ENCODE measurements at places on chromosomes 3 and 15.

DNA sequence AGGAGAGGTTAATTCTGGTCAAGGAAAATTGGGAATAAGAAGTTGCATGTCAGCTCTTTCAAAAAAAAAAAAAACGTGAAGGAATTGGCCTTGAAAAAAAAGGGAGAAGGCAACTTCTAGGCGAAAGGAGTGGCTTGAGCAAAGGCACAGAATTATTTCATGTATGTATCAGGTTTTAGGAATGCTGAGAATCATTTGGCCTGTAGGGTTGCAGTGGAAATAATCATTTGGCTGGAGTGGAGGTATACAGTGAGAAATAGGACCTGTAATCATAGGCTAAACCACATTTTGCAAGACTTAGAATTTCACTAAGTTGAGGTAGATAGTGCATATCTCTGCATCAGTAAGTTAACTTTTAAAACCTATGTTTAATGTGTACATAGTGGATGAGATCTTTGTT lies 54.9 kb downstream of the EPHA6 start:
- DNase-seq: no peak

DNA sequence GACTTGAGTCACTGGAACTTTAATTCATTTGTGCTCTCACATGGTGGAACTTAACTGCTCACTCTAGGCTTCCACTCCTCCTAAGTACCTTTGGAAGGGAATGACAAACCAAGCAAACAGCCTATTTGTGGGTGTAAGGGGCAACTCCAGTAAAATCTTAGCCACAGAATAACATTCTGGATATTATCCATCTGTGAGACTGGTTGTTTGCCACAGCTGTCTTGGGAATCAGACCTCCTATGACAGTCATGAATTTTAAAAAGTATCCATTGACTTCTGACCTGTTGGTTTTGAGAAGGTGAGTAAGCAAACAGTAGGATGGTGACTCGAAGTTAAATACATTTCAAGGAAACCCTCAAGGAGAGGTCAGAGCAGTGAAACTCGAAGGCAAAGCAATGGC lies 147.3 kb upstream of the CDIN1 start:
- no peak for DNase-seq

DNA sequence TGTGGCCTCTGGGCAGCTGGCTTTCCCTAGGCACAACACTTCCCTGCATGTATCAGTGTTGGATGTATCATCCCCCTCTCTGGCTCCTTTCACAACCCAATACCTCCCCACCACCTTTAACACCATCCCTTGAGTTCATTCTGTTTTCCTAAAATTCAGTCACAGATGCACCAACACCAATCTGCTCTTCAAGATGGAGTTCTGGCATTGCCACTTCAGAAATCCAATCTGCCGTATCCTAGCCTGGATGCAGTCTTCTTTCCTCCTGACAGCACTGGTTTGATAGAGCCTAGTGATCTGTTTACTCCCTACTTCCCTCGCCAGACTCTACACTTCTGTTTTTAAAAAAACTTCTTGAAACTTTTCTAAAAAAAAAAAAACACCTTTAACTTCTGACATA lies 21.7 kb downstream of the PXYLP1 start:
- no peak for DNase-seq

DNA sequence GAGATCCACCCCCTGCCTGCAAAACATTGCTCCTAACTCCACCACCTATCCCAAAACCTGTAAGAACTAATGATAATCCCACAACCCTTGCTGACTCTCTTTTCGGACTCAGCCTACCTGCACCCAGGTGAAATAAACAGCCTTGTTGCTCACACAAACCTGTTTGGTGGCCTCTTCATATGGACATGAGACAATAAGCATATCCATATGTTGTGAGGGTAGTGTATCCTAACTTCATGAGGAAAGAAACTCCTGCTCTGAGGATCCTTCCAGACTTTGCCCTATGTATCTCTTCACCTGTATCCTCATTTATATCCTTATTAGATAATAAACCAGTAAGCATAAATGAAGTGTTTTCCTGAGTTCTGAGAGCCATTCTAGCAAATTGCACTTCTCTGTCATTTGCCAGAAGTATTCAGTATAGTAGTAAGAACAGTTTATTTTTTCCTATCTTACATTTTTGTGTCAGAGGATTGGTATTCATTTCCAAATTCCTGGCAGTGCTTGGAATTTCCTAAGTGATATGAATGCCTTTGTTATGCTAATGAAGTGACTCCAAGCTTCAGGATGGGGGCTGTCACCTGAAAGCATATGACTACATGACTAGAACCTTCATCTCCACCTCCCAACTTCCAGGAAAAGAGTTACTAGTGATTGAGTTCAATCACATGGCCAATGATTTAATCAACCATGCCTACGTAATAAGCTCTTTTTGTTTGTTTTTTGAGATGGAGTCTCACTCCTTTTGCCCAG lies 30.2 kb downstream of the TTBK2 start:
- DNase-seq: no peak

DNA sequence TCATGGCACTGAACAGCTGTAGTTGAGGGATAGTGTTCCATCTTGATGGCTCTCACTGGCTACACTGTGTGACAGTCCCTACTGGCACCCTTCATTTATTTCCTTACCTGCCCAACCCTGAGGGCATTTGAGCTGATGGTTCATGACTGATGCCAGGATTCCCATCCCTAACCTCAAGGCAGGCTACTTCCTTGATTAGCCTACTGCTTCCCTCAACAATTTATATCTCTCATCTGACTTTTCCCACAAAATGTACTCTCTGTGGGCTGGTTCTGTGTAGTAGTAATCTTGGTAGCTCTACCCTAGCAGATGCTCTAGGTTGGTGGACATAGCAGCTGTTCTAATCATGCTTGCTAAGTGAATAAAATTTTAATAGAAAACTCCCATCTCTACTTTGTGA lies 106.0 kb downstream of the THRB start:
- DNase-seq: no peak

- no peak for DNase-seq
Observed at GRCh38 chr3:18428991-18429745, 4.0 kb upstream of the SATB1 start.

- DNase-seq: no peak
Observed at GRCh38 chr3:29057326-29057725, 223.5 kb upstream of the RBMS3 start.

- DNase-seq: no peak
Observed at GRCh38 chr3:100988080-100988479, 5.1 kb downstream of the ABI3BP start.

DNA sequence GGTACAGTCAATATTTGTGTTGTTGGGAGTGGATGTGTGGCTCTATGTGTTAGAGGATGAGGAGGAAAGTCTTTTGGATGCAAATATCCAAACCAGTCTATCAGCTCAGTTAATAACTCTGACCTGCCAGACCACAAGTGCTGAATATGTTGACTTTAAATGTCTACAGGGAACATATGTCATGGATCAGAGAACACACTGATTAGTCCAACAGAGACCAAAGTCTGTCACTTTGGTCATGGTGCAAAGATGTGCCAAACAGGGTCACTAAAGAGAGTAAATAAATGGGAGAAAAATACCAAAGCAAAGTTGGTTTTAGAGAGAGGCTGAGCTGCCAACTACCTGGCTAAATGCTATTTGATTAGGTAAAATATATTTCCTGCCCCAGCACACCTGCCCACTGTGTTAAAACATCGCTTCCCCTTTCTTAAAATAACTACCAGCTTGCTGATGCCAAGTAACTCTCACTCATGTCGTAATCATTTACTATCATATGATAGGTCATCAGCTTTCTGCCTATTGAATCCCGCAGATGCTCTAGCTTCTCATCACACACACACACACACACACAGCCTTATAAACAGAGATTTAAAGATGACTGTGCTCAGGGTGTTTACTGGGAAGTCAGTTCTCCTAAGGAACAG lies 173.3 kb downstream of the PDZRN3 start:
- no peak for DNase-seq

GRCh38 chr3:18649666-18650363 lies 224.7 kb upstream of the SATB1 start:
- no peak for DNase-seq

DNA sequence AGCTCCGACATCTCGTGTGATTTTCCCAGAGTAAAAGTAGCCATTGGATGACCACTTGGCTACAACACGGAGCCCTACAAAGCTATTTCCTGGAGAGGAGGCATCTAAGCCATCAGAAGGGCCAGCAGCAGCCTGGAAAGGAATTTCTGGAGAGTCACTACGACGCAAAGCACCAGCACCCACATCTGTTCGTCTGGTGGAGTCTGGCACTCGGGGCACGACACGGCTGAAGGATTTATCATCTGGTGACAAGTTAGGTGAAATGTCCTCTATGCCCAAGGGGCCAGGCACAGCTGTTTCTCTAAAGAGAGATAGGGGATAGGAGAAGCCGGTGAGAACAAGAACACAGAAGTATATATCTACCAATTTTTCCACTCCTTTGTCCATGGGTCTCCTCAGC lies 49.5 kb downstream of the TUBGCP4 start:
- DNase-seq: no peak

GRCh38 chr15:57111002-57111401 lies 192.6 kb downstream of the TCF12 start:
- DNase-seq: no peak

- DNase-seq: no peak
Observed at GRCh38 chr3:107681396-107681795, 158.6 kb downstream of the BBX start.

DNA sequence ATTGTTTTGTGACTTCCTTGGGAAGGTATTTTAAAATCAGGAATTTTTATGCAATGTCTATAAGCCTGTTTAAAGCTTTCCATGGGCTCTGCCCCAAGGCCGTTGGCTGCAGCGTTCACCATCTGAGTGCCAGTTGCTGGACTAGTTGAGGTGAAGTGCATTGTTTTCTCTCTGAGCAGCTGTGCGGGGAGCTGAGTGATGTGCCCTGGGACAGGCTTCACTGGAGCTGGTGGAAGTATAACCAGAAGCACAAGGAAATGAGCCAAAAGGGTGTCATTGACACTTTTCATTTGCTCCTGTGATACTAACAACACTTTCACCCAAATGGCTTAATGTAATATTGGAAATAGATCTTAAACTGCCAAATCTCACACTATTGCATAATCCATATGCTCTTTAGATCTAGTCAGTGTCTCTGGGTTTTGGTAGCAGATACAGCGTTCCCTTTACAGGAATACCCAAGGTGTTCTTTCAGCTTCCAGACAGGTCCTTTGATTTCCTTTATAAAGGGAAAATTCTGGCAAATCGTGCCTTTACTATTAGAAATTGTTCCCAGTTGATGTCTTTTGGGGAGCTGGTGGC lies 29.2 kb downstream of the APH1B start:
- no peak for DNase-seq

- no peak for DNase-seq
Observed at GRCh38 chr3:166837535-166837934, 542.6 kb downstream of the ZBBX start.

- DNase-seq: no peak
Observed at GRCh38 chr3:157174290-157174648, 14.3 kb upstream of the CCNL1 start.

- no peak for DNase-seq
Observed at GRCh38 chr3:57805266-57805665, 49.2 kb downstream of the SLMAP start.

DNA sequence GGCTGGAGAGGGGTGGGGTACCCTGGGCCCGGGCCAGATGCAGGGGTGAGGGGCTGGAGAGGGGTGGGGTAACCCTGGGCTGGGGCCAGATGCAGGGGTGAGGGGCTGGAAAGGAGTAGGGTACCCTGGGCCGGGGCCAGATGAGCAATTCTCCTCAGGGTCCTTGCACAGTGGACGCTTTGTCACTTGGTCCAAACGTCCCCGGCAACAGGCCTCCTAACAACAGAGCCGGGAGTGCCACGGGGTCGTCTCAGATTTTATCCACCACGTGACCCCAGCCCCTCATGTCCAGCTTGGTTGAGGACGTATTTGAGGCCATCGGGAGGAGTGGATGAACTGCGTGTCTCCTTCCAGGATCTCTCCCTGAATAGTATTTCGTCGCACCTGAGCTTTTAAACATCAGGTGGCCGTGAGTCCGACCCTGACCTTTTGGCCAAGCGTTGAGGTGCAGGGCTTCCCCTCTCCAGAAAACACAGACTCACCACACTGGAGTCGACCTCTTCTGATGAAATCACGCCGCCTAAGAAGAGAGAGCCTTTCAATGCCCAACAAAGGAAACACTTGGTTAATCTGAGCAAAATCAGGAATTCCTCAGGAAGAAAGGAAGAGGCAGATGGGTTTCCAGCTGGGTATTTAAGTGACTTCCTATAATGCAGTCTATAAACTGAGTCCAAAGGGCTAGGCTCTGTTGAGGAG lies 12.8 kb upstream of the LRRC15 start:
- DNase-seq: no peak

DNA sequence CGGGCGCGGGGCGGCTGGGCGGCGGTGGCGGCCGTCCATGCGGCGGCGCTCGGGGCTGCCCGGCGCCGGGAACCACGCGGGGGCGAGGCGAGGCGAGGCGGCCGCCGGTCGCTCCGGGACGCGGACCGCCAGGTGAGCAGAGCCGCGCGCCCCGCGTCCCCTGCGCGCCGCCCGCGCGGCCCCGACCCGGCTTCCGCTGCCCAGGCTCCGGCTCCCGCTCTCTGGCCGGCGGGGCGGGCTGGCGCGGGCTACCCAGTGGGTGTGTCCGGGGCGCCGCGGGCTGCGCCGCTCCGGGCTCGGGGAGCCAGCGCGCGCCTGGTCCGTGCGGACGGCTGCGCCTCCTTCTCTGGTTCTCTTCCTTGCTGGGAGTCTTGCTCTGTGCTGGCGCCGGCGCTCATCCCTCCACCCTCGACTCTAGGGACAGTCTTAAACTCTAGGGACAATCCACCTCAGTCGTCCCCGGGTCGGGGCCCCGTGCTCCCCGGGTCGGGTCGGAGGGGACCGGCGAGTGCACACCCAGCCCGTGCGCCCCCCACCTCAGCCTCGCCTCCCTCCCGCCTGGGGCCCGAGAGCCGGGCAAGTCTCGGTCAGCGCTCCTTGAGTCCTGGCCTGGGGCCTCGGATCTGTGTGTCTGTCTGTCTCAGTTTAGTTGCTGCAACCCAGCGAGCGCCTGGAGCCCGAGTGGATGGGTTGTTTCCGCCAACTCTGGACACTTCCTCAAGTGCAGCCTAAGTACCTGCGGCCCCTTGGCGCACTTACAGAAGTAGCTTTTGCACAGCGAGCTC lies 488 bp downstream of the THSD4 start:
- DNase-seq: no peak

DNA sequence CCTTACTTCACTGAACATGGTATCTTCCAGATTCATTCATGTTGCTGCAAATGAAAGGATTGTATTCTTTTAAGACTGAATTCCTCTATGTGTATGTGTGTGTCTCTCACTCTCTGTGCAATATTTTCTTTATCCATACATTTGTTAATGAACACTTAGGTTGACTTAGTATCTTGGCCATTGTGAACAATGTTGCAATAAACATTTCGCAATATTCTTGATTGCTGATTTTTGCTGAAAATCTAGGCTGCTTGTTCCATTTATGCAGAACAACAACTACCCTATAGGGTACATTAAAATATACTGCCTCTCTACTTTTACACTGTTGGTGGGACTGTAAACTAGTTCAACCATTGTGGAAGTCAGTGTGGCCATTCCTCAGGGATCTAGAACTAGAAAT lies 732.4 kb downstream of the CADM2 start:
- DNase-seq: no peak

Data from C1 segment of cervical spinal cord (tissue), 14 donors.